ENCODE measurements at places on chromosomes 16 and 17.

GRCh38 chr16:77758046-77758445, 30.3 kb upstream of the VAT1L start:
- H3K4me1 ChIP-seq = no peaks in the 10 kb centered on the region
- no peaks in the 10 kb centered on the region for H3K36me3 ChIP-seq
- no peaks in the 10 kb centered on the region for H3K27me3 ChIP-seq
- H3K4me3 ChIP-seq = no peak overlapping the region

- no peaks in the 10 kb centered on the region for H3K27me3 ChIP-seq
- H3K4me1 ChIP-seq = peaks cover 39% of the 10 kb centered on the region
- H3K36me3 ChIP-seq = peaks cover 50% of the 10 kb centered on the region
- no peak overlapping the region for H3K27ac ChIP-seq
- no peak for DNase-seq
Observed at GRCh38 chr16:67040906-67041305, 12.0 kb downstream of the CBFB start.

DNA sequence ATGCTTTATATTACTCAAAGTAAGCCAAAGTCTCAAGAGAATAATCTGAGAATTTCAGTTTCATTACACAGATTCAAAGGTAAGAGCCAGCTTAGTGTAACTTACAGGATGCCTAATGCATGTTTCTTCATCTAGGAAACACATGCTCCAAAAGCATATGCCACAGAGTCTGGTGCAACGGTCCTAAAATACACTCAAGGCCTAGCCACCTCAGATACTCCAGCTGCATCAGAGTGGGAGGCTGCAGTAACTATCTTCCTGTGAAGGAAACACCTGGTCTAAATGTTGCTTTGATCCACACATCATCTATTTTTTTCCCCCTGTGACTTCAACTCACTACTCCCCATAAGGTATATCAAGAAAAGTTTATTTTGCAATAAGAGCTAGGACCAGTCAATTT, 51.6 kb upstream of the CORO6 start:
- H3K27me3 ChIP-seq = no peaks in the 10 kb centered on the region
- H3K27ac ChIP-seq = peak overlapping the region; percentile 81
- H3K36me3 ChIP-seq = peaks cover 51% of the 10 kb centered on the region
- DNase-seq = no peak
- peaks cover 27% of the 10 kb centered on the region for H3K4me1 ChIP-seq

DNA sequence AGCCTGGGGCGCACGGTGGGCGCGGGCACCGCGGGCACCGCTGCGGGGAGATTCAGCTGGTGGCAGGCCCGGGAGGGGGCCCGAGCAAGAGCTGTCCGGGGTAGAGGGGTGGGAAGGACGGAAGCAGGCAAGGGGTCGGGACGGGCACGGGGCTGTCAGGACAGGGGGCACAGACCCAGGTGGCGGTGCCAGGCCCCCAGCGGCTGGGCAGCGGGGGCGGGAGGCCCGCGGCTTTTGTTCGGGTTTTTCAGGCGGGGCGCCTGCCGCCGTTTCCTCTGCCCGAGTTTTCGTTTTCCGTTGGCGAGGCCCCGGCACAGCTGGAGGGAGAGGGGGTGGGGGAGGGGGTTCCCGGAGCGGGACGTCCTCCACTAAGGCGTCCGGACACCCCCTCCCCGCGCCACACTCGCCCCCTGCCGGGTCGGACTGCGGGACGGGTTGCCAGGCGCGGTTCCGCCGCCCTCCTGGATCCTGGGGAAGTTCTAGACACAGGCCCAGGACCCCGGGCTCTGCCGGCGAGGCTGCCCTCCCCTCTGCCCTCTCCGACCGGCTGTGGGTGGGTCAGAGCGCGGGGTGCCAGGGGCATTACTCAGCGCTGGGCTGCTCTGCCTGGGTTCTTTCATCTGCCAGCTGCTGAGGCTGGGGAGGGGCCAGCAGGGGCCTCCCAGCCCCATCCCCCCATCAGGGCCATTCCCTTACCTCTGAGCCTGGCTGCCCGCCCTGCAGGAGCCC, 543 bp downstream of the ARHGAP23 start:
- peaks cover 7% of the 10 kb centered on the region for H3K4me1 ChIP-seq
- H3K36me3 ChIP-seq = no peaks in the 10 kb centered on the region
- no peak overlapping the region for H3K27ac ChIP-seq
- H3K27me3 ChIP-seq = peaks cover 81% of the 10 kb centered on the region
- H3K4me3 ChIP-seq = no peak overlapping the region

GRCh38 chr17:15452746-15453145, 14.7 kb downstream of the CDRT4 start:
- H3K27ac ChIP-seq = no peak overlapping the region
- no peaks in the 10 kb centered on the region for H3K36me3 ChIP-seq
- no peak overlapping the region for H3K4me3 ChIP-seq
- DNase-seq = no peak

DNA sequence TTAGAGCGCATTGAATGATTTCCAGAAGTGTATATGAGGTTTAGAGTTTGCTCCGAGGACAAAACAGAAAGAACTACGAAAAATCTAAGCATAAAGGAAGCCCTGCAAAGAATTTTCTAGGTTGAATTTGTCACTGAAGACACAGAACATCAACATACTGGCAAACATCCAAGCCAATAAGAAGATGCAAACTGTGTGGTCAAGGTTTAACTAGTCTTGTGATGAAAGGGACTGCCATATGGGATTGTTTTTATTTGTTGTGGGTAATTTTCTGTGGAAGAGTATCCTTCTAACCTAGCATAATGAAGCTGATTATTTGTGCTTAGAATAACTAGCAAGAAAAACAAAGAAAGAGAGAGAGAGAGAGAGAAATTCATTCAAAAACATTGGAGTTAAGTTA, 492.0 kb upstream of the ERCC4 start:
- H3K4me1 ChIP-seq = no peaks in the 10 kb centered on the region
- no peak overlapping the region for H3K27ac ChIP-seq
- no peaks in the 10 kb centered on the region for H3K36me3 ChIP-seq
- no peaks in the 10 kb centered on the region for H3K27me3 ChIP-seq
- no peak overlapping the region for H3K4me3 ChIP-seq

GRCh38 chr17:16281351-16281750, 64.3 kb downstream of the PIGL start:
- no peaks in the 10 kb centered on the region for H3K27me3 ChIP-seq
- peaks cover 46% of the 10 kb centered on the region for H3K36me3 ChIP-seq
- H3K4me3 ChIP-seq = no peak overlapping the region
- peaks cover 24% of the 10 kb centered on the region for H3K4me1 ChIP-seq
- no peak overlapping the region for H3K27ac ChIP-seq
- no peak for DNase-seq

GRCh38 chr17:39198186-39198566, 707 bp upstream of the CACNB1 start:
- no peak for DNase-seq
- peak overlapping the region; percentile 97 for H3K27ac ChIP-seq
- H3K27me3 ChIP-seq = no peaks in the 10 kb centered on the region
- H3K36me3 ChIP-seq = peaks cover 35% of the 10 kb centered on the region
- peak overlapping the region; percentile 94 for H3K4me3 ChIP-seq
- H3K4me1 ChIP-seq = peaks cover 72% of the 10 kb centered on the region

- H3K4me1 ChIP-seq = no peaks in the 10 kb centered on the region
- no peaks in the 10 kb centered on the region for H3K27me3 ChIP-seq
- DNase-seq = no peak
- H3K4me3 ChIP-seq = no peak overlapping the region
Observed at GRCh38 chr16:58324792-58325191, 30.0 kb upstream of the PRSS54 start.

GRCh38 chr17:78940258-78940657, 15.1 kb upstream of the TIMP2 start:
- H3K27me3 ChIP-seq = peaks cover 35% of the 10 kb centered on the region
- no peaks in the 10 kb centered on the region for H3K36me3 ChIP-seq
- no peaks in the 10 kb centered on the region for H3K4me1 ChIP-seq
- H3K4me3 ChIP-seq = no peak overlapping the region
- H3K27ac ChIP-seq = no peak overlapping the region

DNA sequence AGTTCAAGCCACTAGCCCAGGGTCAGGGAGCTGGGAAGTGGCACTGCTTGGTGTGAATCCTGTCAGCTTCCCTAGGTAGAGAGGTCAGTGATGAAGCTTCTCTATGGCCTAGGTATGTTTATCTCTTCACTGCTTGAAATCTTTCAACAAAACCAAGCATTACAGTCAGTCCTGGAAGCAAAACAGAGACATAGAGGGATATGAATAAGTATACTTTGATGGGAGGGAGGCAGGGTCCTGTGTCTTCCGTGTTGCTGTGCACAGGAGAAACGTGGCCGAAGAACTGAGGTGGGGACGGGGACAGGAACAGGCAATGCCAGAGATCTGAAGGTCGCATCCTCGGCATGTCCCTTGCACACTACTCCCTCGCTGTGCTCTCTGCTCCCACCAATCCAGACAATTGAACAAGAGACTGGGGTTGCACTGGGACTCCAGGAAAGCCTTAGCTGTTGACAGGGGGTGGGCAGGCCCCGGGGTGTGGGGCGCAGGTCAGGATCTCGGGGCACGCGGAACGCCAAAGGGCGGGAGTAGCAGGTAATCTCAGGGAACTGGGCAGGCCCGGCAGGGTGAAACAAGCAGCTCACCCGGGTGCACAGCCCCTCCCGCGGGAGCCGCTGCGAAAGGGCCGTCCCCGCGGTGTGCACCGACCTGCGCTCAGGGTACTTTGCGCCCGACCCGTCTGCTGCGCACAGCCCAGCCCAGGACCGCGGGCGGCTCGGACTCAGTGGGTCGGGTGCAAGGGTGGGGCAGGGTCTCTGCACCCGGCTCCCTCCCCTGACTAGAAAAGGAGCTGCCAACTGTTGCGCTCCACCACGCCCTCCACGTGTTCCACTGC, at the start of gene MT1H:
Gene MT1H (plus strand): TSS at position 810 of the 835 bp plus-strand sequence. CDS start 71 bp downstream, outside the sequence.
- peak within 1 kb of the TSS; percentile 28 for H3K4me3 ChIP-seq
- no peak within 1 kb of the TSS for H3K27ac ChIP-seq

GRCh38 chr17:5785867-5786509, 201.7 kb upstream of the NLRP1 start:
- H3K27ac ChIP-seq = no peak overlapping the region
- H3K27me3 ChIP-seq = peaks cover 40% of the 10 kb centered on the region
- DNase-seq = no peak

GRCh38 chr17:48058393-48059124, 10.4 kb downstream of the NFE2L1 start:
- DNase-seq = no peak
- peaks cover 20% of the 10 kb centered on the region for H3K4me1 ChIP-seq
- peaks cover 62% of the 10 kb centered on the region for H3K36me3 ChIP-seq
- no peak overlapping the region for H3K4me3 ChIP-seq

DNA sequence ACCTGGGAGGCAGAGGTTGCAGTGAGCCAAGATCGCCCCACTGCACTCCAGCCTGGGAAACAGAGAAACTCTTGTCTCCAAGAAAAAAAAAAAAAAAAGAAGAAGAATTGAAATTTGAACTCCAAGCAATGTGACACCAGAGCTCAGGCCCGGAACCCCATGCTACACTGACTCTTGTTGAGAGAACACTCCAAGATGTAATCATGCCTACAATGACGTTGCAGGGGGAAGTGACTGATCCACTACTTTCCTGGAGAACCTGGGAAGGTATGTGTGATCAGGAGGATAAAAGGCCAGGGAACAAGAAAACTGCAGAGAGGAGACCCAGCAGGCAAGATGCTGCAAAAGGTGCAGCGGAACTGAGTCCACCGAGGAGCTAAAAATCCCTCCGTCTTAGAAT, 57.9 kb downstream of the ADCY9 start:
- no peak overlapping the region for H3K4me3 ChIP-seq
- no peak for DNase-seq
- H3K27me3 ChIP-seq = peaks cover 1% of the 10 kb centered on the region

- H3K4me1 ChIP-seq = no peaks in the 10 kb centered on the region
- no peak overlapping the region for H3K4me3 ChIP-seq
- no peaks in the 10 kb centered on the region for H3K36me3 ChIP-seq
Observed at GRCh38 chr17:74163271-74163821, 40.1 kb upstream of the RPL38 start.

- no peaks in the 10 kb centered on the region for H3K36me3 ChIP-seq
- no peak overlapping the region for H3K4me3 ChIP-seq
- peaks cover 3% of the 10 kb centered on the region for H3K4me1 ChIP-seq
- H3K27me3 ChIP-seq = peaks cover 93% of the 10 kb centered on the region
- DNase-seq = no peak
- no peak overlapping the region for H3K27ac ChIP-seq
Observed at GRCh38 chr17:8062435-8062806, 23.6 kb downstream of the ALOX15B start.

GRCh38 chr17:8162233-8162996, at the start of gene VAMP2:
Gene VAMP2 (minus strand): TSS chr17:8162948. CDS start chr17:8162879, 69 bp downstream.
- peak within 1 kb of the TSS; percentile 86 for H3K4me3 ChIP-seq
- no peaks in the 10 kb centered on the region for H3K27me3 ChIP-seq
- peaks cover 67% of the 10 kb centered on the region for H3K4me1 ChIP-seq
- H3K36me3 ChIP-seq = peaks cover 33% of the 10 kb centered on the region
- DNase-seq = peak; percentile 88

DNA sequence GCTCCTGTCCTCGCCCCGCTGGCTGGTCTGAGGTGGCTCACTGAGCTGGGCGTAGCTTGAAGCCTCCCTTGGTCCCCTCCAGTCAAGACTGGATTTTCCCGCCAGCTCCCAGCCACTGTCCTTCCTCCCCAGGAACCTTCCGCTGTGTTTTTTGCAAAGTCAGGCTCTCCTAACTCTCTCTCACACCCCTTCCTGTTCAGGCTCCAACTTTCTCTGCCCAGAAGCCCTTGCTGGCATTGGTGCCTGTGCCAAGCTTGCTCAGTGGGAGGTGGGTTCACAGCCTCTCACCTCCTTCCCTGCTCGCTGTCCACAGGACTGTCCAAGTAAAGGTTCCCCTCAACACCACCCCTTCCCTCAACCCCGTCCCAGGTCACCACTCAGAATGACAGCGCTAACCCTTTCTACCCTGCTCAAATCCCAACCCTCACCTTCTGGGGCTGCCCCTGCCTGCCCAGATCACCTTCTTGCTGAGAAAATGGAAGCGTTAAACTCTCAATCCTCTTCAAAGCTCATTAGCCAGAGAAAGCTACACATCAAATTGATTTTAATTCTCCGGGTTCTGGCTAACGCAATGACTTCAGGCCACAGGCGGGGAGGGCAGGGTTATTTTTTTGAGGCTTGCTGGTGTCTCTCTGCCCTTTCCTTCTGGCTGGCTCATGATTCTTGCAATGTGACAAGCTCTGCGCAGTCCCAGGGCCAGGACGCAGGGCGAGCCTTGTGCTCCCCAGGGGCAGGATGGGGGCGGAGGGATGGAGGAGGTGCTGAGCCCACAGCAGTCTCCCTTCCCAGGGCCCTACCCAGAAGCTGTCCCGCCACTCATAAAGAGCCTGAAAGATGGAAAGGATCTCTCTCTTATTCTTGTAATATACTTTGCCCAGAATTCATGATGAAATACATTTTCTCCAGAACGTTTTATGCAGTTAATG, 357.2 kb upstream of the TNRC6C start:
- no peak overlapping the region for H3K4me3 ChIP-seq
- H3K27me3 ChIP-seq = peaks cover 80% of the 10 kb centered on the region
- H3K27ac ChIP-seq = no peak overlapping the region

GRCh38 chr16:78562111-78562510, 462.7 kb downstream of the WWOX start:
- H3K27ac ChIP-seq = no peak overlapping the region
- no peak for DNase-seq
- no peaks in the 10 kb centered on the region for H3K36me3 ChIP-seq
- peaks cover 10% of the 10 kb centered on the region for H3K4me1 ChIP-seq
- no peak overlapping the region for H3K4me3 ChIP-seq

- H3K4me1 ChIP-seq = peaks cover 89% of the 10 kb centered on the region
- peaks cover 31% of the 10 kb centered on the region for H3K36me3 ChIP-seq
- H3K27me3 ChIP-seq = no peaks in the 10 kb centered on the region
- H3K4me3 ChIP-seq = peak overlapping the region; percentile 48
Observed at GRCh38 chr17:80763293-80763867, 218.7 kb downstream of the RPTOR start.

Measured in activated naive CD4-positive, alpha-beta T cell treated with anti-CD3 and anti-CD28 coated beads, Interleukin-2, amount 10 ng/mL, durations not matched to agents 7 days and 5 days (primary cell).